ENCODE measurements at places on chromosomes 7 and 10.

GRCh38 chr10:90304533-90304932 is 553.3 kb downstream of the HTR7 start:
- DNase-seq: no peak

DNA sequence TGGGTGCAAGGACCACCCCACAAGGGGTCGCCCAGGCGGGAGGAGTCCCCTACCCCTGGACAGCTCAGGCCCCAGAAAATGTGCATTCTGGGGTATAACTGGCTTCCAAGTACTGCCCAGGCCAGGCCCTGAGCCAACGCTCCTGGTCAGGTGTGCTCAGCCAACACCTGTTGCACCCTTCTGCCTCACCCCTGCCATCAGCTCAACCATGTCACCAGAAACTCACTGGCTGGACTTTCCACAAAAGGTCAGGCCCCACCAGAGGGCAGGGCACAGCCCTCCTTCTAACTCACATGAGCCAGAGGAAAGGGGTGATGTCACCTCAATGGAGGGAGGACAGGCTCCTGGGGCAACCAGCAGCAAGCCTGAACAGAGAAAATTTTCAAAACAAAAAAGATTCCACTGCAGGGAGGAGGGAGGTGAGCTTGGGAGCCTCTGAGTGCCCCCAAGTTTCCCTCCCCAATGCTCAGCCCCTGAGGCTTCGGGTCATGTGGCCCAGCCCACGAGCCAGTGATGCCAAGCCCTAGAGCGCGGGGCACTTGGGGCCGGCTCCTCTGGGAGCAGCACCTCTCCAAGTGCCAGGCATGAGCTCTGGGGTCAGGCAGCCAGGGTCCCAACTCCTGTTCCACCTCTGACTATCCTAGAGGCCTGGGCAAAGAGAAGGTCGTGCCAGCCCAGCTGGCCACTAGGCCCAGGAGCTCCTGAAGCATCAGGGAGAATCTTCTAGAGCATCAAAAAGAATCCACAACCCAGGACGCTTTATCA is 2.2 kb downstream of the OGDHL start:
- no peak for DNase-seq

DNA sequence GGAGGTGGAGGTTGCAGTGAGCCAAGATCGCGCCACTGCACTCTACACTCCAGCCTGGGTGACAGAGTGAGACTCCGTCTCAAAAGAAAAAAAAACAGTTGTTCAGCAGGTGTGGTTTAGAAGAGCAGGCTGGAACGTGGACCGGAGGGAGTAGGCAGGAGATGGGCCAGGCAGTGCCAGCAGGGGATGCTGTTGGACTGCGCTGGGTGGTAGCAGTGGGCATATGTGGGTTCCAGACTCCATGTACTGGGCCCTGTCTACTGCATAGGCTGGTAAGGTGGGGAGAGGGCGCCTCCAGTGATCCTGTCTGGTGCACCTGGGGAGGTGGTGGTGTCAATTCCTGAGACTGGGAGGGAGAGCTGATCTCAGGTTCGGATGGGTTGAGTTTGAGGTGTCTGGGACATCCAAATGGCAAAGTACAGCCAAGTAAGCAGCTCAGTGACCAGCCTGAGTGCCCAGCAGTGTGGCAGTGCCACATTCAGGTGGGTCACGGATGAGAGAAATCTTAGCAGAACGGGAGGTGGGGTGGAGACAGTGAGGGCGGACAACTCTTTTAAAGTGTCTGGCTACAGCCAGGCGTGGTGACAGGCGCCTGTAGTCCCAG is 25.9 kb downstream of the SFXN4 start:
- peak; percentile 57 for DNase-seq

- no peak for DNase-seq
These were observed 20.0 kb downstream of the UNC5B start for GRCh38 chr10:71232089-71232998.

GRCh38 chr10:22912763-22913384 is 15.0 kb upstream of the ARMC3 start:
- DNase-seq: peak; percentile 36
